Right atrium auricular region (tissue), 2 donors: ENCODE measurements at places on chromosomes 3 and 15.

DNA sequence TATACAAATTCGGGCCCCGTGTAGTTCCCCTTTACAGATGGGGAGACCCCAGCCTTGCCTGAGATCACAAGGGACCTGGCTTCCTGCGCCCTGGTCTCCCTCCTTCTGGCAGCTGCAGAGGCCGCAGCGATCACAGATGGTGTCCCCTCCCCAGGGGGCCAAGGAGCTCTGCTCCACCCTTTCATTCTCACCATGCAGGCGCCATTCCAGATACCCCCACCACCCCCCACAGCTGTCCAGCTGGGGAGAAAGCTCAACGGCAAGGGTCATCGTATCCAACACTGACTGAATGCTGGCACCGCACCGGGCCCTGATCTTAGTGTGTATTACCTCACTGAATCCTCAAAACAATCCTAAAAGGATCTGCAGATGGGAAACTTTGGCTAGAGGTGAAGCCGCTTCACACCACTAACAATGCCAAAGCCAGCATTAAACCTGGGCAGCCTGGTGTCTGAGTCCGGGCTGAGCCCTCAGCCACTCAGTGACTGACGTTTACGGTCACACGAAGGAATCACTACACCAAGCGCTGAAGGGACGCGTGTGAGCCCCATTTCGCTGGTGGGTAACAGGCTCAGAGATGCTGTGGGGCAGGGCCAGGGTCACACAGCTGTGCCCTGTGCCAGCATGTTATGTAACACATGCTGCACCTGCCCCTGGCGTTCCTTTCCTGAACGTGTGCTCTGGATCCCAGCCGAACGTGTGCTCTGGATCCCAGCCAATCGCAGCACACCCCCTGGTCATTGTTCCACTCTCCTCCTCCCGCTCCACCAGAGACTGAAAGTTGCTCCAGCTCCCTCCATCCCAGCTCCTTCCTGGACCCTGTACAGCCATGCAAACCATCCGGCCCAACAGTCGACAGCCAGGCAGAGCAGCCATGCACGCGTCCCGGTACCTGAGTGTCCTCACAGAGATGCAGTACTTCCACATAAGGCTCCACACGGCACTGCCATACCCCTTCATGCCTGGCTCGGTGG is 51.8 kb downstream of the IQSEC1 start:
- no peak for DNase-seq

DNA sequence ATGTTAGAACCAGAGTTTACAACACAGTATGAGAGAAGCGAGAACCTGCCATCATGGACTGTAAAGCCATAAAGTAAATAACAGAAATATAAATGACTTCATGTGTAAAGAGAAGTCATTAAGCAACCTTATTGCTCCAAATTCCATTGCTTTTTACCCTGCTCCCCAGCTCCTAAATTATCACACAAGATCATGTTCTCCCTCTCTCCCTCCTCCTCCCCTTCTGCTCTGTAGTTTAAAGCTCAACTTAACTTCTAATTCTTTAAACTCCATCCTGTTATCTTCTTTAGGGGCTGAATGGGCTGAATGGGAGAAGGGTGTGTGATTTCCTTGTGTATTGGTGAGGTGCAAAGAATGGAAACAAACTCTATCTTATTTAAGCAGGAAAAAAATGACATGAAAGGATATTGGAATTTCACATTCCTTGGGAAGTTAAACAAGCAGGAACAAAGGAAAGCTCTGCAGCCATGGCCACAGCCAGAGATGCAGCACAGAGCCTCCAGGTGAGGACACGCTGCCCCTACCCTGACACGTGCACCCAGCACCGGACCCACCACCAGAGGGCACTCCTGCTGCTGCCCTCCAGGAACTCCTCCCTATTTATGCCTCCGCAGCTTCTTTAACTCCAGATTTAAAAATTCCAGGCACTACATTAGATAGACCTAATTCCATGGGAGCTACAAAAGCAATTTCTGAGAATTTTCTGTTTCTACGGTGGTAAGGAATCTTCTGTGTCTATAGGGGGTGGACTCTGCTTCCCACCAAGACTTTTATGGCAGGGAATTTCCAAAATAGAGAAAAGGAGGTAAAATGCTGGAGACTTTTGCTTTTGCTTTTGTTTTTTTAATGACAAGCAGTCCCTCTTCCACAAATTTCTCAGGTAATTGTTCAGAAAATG is 76.9 kb upstream of the ABI3BP start:
- DNase-seq = no peak

DNA sequence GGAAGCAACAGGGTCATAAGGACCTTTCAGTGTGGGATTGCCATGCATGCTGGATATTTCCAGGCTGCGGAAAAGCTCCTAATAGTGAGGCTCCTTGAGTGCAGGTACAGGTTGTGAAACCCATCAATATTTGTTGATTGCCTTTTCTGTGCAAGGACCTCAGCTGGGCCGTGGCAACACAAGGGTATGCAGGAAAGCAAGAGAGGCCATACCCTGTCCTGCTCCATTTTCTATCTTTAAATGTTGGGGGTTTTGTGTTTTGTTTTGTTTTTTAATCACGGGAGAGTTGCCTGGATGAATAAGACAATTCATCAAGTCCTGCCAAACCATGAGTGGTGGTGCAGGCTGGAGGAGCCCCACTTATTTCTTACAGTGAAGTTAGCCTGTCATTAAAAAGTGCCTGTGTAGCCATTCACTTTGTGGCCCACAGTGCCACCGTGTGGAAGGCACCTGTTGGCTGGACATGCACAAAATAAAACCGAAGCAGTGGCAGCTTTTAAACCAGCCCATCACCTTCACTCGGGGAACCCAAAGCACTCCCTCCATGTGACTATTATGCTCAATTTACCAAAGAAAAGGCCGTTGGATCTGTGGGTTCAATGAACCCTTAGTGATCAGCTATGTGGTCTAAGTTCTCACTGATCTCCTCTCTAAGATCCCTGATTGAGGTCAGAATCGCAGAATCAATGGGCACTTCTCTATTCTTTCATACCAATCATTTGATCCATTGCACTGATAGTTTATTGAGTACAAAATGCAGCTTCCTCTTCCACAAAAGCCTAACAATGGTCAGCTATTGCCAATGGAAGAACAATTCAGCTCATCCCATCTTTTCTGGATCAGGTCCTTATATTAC is 42.2 kb downstream of the CLDN18 start:
- no peak for DNase-seq

GRCh38 chr3:46996689-46997452 is 17.4 kb downstream of the NBEAL2 start:
- no peak for DNase-seq

- no peak for DNase-seq
These were observed 257.5 kb downstream of the MFSD1 start for GRCh38 chr3:159059395-159059794.

DNA sequence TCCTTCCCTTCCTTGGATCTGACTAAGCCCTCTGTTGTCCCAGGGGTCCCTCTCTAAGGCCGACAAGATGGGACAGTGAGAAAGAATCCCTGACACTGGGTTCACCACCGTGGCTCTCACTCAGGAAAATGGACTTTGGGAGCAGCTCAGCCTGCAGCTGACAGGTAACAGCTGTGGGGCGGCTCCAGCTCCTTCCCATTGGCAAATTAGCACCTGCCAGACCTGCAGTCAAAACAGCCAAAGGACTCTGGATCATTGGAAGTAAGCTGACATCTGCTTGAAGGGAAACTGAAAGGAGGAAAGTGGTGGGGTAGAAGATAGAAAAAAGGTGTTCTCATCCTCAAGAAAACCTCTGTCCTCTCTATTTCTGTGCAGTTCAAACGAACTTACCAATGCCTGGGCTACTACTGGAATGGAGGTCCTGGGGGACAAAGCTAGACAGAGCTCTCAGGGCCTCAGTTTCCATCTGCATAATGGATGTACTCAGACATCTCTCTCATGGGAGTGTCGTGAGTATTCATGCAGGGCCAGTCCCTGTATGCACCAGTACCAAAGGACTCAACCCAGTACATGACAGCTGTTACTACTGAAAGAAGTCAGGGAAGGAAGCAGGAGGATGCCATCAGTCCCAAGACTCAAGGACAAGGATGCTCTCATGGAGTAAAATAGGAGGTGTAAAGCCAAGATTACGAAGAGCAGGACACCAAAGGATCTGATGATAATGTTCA is 53.6 kb upstream of the DCLK3 start:
- DNase-seq = no peak

DNA sequence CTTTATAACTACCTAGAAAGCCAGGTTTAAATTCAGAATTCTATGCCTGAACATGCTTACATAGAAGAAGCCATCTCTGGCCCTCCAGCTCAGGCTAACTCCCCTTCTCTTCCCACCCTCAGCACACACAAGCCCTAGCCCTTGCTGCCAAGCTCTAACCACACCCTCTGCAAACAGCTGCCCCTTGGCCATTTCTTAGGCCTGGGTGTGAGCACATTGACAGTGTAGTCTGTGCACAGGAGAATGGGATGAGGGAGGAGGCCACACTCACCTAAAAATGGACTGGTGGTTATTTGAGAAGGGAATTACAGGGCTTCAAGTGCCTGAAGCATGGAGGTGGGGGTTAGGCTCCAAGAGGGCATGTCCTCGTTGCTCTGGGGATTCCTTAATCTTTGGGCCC is 42.3 kb upstream of the SLC25A36 start:
- no peak for DNase-seq

DNA sequence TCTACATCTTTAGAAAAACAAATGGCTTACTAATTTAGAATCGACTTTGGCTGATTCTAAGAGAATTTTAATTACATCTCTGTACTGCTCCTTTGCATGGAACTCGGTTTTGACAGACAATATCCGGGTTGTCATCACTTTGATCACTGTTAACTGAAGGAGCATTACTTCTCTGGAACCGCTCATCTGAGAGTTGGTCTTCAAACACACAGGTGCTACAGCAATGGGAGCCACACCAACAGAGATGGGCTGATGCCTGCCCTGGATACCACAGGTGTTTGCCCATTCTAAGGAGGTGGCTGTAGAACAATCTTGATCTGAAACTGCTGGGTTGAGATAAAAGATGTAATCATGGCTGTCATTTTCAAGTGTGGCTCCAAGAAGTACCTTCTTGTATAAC is 21.6 kb downstream of the LINS1 start:
- no peak for DNase-seq

DNA sequence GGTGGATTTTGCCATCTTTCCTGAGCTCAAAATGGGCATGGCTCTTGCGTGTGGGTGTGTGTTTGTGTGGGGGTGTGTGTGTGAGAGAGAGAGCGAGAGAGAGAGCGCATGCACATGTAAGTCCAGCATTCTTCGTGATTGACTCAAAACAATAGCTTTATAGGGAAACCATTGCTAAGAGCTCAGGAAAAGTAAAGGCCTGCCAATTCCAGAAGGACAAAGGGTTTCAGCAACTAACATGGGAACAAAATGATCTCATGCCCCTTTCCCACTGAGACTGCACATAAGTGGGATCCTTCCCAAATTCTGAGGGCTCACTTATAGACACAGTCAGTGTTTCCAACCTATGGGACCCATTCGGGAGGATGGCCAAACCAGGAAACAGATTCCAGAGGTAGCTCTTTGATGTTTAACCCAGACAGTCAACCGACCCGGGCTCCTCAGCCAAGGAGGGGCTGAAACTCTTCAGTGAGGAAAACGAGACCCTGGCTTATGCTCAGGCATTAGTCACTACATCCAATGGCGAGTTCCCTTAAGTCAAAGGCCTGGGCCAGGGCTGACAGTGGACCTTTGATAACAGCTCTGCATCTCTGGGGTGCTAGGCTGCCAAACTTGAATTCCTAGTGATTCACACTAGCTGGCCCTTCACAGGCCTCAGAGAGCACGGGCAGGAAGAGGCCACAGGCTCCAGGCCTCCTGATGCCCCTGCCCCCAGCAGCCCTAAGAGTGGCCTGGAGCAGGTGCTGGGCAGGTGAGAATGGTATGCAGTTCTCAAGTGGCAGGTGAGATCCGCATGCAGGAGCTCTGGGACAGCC is 305.0 kb upstream of the C2CD4B start:
- DNase-seq = peak; percentile 92

DNA sequence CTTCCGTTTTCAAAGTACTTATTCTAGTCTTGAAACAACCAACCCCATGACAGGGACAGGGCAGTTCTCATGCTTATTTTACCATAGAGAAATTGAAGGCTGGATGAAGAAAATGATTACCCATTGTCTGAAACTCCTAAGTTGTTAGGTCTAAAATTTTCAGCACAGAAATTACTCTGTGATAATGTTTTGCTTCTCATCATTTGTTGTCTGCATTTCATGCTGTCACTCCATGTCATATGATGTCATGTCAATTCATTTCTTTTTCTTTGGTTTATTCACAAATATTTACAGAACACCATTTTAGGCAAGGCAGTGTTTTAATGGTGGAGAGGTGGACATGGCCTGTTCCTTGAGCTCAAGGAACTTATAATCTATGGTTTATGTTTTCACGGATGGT is 98.2 kb upstream of the RASGRP1 start:
- no peak for DNase-seq

GRCh38 chr3:177905173-177906125 is 630.8 kb upstream of the KCNMB2 start:
- no peak for DNase-seq

- DNase-seq = no peak
These were observed 28.5 kb downstream of the COMMD2 start for GRCh38 chr3:149723781-149724180.

DNA sequence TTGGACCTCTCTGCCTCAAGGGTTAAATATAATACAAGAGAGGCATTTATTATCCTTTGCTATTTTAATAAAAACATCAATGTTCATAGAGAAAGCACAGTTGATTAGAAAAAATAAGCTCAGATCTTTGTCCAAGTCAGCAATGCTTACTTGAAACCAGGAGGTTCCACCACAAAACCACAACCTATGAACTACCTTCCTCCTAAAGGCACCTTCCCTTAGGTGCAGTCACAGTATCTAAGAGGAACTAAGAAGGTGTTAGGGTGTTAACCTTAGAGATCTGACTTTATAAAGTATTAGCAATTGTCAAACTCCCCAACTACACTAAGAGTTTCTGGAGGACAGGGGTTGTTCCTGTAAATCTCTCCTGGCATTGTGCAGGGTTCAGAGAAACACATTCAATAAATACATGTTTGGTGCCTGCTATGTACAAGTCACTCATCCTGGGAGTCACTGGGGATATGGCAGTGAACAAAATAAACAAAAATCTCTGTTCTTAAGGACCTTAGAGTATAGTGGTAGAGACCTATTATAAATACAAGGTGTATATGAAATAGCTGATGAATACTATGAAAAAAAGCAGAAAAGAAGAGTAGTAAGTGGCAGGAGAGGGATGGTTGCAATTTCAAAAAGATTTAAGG is 208.6 kb downstream of the NFKBIZ start:
- no peak for DNase-seq

DNA sequence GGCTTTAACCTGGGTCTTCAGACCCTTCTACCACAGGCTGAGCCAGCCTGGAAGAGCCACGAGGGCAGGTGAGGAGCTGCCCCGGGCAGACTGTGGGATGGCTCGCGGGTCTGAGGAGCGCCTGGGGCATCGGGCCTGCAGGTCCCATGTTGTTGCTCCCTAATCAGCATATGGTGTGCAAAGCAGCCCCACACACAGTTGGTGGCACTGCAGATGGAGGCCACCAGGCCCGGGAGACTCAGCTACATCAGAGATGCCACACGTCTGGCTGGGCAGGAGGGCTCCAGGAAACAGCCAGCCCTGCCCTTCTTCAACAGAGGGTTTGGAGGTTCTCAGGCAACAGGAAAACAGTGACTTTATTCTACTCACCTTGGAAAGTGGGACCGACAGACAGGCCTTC is 63.9 kb downstream of the XXYLT1 start:
- DNase-seq = no peak

GRCh38 chr3:160531311-160531710 is 34.1 kb downstream of the KPNA4 start:
- no peak for DNase-seq
